Neural crest cell (in vitro differentiated cells): ENCODE measurements at places on chromosomes 16 and 17. TPM values are rescaled to one million over a fixed set of nuclear protein-coding genes. Genes with fewer than 3 reads are reported as not detected.

DNA sequence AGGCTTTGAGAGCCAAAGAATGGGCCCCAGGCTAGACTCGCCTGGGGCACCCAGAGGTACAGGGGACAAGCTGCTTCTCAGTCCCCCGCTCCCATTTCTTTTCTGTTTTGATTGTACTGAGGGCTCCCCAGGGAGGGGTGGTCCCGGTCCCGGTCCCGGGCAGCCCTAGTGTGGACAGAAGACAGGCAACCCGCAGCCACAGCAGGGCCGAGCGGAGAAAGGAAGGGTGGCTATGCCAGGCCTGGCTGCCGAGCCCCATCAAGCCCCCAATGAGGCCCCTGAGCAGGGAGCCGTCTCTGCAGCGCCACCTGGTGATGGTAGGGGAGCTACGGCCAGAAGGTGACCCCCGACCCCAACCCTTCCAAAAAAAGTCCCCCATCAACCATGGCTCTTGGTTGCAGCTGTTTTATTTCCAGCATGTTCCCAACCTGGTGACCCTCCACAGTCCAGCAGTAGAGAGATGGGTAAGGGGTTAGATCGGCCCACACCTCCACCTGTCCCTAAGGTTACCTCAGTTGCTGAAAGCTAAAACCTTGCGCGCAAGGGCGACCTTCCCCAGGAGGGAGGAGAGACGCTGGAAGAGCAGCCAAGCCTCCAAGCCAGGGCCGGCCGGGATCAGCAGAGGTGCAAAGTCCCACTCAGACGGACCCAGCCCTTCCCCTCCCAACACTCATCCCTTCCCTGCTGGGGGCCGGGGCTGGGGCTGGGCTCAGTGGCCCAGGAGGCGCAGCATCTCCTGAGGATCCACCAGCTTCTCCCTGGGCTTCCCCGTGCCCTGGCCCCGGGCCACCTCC, 2.6 kb upstream of the GRIN2C start:
- peak; percentile 86 for DNase-seq

- no peak for DNase-seq
These were observed 54.1 kb downstream of the VAC14 start for GRCh38 chr16:70746708-70747424.

- DNase-seq, result no peak
These were observed 25.8 kb downstream of the PEMT start for GRCh38 chr17:17565471-17566339.

Gene MMP28
- total RNA-seq, result 0.68 and 0.71 TPM in 2 replicates

Gene RAB37
- not detected in 2 replicates for total RNA-seq

Gene DLX3
- total RNA-seq, result 0.41 and 1.0 TPM in 2 replicates

DNA sequence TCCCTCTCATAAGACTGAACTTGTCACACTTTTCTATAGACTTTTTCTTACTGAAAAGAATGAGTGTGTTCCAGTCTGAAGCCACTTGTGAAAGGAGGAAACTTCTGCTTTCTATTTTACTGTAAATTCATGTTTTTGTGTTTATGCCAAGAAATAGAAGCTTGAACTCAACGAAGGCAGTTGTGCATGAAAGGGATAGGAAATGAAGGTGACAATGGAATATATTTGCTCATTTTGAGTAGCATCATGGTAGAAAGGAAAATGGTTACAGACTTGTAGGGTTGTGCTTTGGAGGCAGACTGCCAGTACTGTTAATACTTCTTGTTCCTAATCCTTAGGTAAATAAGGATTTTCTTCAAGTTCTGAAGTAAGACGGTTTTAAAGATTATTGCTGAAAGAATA, 8.1 kb downstream of the CLTC start:
- DNase-seq, result no peak

- DNase-seq, result no peak
These were observed 54.1 kb downstream of the CBFA2T3 start for GRCh38 chr16:88922826-88923410.

Gene SLC47A1
- 4.1 and 4.3 TPM in 2 replicates for total RNA-seq

- no peak for DNase-seq
These were observed 38.2 kb downstream of the CCDC42 start for GRCh38 chr17:8706431-8706830.

Gene COPRS
- 57.9 and 60.7 TPM in 2 replicates for total RNA-seq

- no peak for DNase-seq
These were observed 229.2 kb downstream of the MAP2K6 start for GRCh38 chr17:69643686-69644085.

GRCh38 chr16:85045641-85046471, 18.3 kb downstream of the KIAA0513 start:
- DNase-seq, result no peak

- DNase-seq, result no peak
These were observed 192.7 kb downstream of the RPTOR start for GRCh38 chr17:80737106-80738019.

DNA sequence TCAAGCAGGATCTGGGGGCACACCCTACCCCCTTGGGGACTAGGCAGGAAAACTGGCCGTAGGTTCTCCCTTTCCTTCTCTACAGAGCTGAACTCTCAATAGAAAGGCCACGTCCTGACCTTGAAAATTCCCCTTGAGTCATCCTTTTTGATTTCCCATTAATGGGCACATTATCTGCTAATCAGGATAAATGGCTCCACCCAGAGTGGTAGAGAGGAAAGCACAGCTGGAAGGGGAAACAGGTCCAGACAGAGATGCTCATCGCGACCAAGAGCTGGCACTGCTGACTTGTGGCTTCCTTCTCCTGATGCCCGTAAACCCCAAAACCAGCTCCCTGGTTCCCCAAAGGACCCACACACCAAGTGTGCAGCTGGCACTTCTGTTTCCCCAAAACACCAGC, 206.5 kb upstream of the CDH5 start:
- no peak for DNase-seq

Gene MEOX1
- 1.1 and 1.7 TPM in 2 replicates for total RNA-seq

DNA sequence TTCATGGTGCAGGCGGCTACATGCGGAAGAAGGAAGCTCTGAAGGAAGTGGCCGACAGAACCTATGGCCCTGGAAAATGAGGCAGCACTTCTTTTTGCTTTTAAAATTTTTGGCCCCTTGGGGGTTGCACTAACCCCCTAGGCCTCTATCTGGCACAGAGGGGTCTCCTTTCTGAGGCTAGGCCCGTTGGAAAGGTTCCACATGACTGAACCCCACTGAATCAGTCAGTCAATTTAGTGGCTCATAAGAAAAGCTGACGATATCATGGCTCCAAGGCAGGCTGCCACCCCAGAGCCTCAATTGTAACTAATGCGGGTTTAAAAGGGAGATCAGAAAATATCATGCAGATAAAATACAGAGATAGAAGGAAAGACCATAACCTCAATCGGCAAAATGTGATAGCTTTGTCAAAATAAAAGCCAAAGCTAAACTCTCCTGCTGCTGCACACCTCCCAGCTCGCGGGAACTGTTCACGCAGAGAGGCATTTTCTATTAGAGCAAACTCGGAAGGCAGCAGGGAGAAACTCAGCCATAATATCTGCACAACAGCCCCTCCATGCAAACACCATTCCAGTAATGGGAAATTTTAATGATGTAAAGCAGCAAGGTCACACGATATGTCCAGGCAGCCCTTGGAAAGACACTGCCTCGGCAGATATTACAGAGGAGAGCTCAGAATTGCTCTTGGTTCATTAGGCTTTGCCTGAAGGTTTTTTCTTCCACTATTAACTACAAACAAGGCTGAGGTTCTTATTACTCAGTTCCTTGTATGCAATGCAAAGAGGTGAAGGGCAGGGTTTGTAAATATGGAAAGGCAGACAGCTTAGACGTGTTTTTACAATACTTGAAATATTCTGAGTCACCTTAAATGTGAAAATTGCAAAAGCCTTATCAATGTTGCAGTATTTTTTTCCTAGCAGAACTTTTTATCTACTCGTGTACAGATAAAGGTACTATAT, 200.4 kb upstream of the PMFBP1 start:
- no peak for DNase-seq

DNA sequence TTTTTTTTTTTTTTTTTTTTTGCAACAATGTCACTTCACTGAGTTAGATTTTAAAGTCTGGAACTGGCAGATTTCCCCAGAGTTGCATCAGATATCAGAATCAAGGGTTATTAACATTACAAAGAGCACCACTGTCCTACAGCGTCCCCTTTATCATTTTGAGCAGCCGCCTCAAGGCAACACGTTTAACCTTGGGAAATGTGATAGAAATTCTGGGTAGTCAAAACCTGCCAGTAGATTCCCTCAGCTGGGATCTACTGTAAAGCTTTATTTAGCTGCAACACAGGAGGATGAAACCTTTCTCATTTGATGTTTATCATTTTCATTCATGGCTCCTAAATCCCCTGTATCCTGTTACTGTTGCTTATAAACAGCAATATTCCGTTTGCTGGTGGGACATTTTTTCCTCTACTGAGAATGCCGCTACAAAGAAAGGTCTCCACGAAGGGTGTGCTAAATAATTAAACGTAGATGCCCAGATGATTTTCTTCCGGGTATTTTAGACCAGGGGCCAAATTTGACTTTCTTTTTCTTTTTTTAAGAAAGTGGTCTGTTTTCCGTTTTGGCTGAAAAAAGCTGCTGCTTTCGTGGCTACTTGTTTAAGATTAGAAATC, 436.1 kb upstream of the GOT2 start:
- DNase-seq, result no peak

GRCh38 chr17:77608431-77608830, 350.1 kb upstream of the TNRC6C start:
- DNase-seq, result no peak

DNA sequence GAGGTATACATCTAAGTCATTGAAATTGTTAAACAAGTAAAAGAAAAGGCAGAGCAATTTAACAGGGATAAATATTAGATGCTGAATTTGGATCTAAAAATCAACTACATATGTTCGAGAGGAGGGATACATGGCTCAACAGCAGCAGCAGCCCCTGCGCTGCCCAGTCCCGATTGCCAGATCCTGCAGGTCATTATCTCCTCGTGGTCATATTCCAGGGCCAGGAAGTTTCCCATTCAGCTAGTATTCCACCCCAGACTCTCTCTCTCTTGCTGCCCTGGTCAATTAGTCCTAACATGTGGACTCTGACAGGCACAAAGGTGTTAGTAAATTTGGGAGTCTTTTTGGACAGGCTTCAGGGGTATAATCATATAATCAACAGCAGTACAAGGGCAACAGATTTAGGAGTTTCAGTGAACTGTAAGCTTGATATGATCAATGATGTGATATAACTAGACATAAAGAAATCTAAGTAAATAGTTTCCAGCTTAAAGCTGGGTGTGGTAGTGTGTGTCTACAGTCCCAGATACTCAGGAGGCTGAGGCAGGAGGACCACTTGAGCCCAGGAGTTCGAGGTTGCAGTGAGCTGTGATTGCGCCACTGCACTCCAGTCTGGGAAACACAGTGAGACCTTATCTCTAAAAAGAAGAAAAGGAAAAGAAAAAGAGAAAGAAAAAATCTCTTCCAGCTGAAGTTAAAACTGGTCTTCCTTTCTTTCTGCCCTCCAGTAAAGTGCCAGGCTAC, 96.5 kb upstream of the MED13 start:
- no peak for DNase-seq

DNA sequence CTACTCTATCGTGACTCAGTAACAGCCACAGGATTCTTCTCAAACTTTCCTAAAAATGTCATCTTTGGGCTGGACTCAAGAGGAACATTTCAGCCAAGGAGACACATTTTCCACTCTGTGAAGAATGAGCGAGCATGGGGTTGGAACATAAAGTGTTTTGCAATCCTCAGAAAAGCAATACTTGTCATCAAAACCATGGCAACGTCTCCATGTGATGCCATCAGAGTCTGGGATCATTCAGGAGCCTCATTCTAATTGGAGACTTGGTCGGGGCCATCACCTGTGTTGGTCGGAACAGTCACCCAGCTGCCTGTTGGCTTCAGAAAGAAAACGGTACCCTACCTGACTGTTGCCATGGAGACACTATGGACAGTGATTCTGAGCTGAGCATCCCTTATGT, 25.5 kb downstream of the MYOCD start:
- no peak for DNase-seq

GRCh38 chr17:83074486-83075223, 4.8 kb upstream of the METRNL start:
- DNase-seq, result no peak

DNA sequence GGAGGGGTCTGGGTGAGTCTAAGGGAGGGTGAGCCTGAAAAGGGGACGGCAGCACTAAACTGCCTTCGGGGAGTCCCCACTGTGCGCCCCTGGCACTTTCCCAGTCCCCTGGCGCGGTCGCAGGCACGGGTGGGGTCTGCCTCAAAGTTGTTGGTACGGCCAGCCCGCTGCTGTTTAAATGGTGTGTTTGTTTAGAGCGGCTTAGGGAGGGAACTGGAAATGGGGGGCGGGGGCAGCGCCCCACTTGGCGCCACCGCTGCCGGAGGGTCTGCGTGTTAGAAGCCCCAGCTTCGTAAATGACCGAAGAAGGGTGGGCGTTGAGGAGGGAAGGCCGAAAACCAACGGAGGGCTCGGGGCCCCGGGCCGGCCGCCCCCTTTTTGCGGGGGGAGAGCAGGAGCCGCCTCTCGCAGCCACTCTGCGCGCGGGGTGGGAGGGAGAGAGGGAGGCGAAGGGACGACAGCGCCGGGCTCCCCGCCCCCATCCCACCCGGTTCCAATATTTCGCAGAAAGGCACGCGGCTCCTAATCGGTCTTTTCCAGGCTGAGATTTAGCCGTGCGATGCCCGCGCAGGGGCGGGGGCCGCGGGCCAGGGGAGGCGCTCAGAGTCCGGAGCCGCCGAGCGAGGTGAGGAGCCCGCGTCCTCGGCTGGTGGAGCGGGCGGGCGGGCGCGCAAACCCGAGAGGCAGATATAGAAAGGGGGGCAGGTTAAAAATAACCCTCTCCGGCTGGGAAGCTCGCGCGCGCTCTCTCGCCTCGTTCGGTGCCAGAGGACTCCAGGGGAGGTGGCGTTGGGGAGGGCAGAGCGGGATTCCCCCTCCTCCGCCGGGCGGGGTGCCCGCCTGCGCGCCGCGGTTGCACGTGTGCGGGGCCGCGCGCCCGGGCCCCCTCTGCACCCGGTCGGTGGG, 54.9 kb downstream of the SREBF1 start:
- DNase-seq, result peak; percentile 30

Gene IRF8
- total RNA-seq, result 0.19 and 0.25 TPM in 2 replicates

Gene KRT39
- not detected in 2 replicates for total RNA-seq

Gene NLGN2
- total RNA-seq, result 104 and 106 TPM in 2 replicates

DNA sequence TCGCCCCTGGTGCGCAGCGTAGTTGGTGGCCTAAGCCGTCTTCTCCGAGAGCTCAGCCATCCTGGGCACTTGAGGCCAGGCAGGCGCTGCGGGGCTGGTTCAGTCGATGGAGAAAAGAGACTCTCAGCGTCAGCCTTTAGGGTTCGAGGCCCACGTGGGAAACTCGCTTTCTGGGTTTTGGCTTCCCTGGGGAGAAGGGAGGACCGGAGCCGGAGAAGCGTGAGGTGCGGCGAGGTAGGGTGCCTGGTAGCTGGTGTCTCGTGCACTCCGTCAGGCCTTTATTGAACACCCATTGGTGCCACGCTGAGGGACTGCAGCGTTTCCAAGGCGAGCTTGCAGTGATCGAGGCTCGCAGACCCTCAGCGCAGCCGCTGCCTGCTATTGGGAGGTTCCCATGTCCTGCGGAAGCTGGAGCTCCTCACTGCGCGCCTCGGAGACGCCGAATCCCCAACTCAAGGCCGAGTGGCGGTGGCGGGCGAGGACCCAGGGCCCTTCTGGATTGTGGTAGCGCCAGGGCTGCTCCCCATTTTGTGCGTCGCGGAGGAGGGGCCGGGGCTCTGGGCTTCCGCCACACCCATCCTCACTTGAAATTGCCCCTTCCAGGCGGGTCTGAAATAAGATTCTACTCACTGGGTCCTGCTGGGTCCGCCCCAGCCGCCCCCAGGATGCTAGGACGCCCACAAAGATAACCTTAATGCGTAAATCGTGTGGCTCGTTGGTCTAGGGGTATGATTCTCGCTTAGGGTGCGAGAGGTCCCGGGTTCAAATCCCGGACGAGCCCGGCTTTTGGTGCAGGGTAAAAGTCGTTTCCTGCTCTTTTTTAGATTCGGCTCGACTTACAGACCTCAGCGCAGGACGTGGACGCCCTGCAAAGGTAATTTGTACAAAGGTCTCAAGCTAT, 1.2 kb downstream of the OR1F1 start:
- DNase-seq, result peak; percentile 55

GRCh38 chr16:86664522-86665318, 86.4 kb downstream of the FOXL1 start:
- no peak for DNase-seq

Gene LGALS9B
- not detected in 2 replicates for total RNA-seq
